ENCODE measurements at places on chromosomes 3 and 15.

DNA sequence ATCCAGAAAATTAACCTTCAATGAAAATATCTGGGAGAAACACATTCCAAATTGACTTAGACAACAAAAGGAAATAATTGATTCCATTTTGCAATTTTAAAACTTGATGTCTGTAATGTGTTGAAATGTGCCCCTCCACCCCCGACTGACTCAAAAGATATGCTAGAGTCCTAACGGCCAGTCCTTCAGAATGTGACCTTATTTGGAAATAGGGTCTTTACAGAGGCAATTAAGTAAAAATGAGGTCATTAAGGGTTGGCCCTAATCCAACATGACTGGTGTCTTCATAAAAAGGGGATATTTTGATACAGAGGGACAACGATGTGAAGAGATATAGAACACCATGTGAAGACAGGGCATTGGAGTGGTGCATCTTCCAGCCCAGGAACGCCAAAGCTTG, 153.9 kb downstream of the PDZRN3 start:
- no peak for DNase-seq

GRCh38 chr3:127233371-127233770, 40.4 kb downstream of the PRR23E start:
- DNase-seq = no peak

GRCh38 chr3:149618151-149619123, 39.4 kb downstream of the WWTR1 start:
- no peak for DNase-seq

DNA sequence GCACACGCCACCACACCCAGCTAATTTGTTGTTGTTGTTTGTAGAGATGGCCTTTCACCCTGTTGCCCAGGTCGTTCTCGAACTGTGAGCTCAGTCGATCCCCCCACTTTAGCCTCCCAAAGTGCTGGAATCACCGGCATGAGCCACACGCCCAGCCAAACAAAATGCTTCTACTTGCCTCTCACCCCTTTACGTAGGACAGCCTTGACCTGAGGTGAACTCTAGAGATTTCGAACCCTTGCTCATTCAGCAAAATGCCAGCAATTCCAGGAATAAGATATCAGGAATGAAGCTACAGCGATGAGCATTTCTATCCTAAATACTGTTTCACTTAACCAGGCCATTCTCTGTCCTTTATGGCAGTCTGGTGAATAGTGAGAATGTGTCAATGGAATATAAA, 135.0 kb downstream of the LRRK1 start:
- DNase-seq = no peak

GRCh38 chr15:67946701-67947100, 106.9 kb upstream of the RNU6-1 start:
- DNase-seq = no peak

DNA sequence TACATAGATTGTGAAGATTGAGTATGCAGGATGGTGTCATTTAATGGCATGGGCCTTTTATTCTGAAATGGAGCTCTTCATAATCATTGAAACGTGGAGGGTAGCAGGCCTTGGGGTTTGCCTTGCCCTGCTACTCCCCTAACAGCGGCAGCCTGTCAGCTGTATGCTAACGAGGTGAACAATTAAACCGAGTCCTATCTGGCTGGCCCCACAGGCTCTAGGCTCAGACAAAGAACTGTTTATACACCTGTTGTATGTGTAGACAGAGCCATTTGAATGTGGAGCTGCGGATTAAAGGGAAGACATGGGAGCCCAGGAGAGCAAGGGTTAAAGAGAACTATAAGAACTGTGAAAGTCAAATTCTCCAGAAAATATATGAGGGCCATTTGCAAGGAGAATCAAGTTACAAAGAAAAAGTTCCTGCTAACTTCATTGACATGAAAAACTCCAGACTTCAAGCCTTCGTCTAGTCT, 116.7 kb upstream of the CGNL1 start:
- no peak for DNase-seq

DNA sequence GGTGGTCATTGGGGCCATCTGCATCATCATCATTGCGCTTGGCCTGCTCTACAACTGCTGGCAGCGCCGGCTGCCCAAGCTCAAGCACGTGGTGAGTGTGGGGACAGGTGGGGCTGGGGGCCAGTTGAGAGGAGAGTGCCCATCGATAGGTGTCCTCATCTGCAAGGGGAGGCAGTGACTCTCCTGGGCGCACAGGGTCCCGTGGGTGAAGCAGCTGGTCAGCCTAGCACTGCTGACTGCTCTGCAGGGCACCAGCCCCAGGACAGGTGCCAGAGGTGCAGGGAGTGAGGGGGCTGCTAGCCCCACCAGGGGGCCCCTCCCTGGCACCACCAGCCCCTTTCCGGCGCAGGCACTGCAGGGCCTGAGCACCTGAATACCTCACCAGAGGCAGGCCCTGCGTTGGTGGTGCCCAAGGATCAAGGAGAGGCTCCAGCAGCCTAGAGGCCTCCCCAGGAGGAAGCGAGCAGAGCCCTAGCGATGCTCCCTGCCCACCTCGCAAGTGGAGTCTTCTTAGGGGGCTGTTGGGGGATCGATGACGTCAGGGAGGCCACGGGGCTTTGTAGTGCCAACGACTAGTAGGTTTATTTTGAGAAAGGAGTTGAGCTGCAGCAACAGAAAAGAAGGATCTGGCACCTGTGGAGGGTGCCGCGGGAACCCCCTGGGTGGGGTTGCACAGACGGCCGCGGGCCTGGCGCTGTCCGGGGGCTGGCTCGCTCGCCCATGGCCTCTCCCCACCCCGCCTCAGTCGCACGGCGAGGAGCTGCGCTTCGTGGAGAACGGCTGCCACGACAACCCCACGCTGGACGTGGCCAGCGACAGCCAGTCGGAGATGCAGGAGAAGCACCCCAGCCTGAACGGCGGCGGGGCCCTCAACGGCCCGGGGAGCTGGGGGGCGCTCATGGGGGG, 976 bp upstream of the ABTB1 start:
- DNase-seq = no peak
